ENCODE measurements at places on chromosomes 4 and X. TPM values are rescaled to one million over a fixed set of nuclear protein-coding genes. Genes with fewer than 3 reads are reported as not detected.

ARX gene
- polyA plus RNA-seq: not detected

CDKN2AIP gene
- polyA plus RNA-seq: 35.8 TPM

GYPE gene
- polyA plus RNA-seq: 3.0 TPM

HEPH gene
- 53.1 TPM for polyA plus RNA-seq

PNCK gene
- 13.9 TPM for polyA plus RNA-seq

DNA sequence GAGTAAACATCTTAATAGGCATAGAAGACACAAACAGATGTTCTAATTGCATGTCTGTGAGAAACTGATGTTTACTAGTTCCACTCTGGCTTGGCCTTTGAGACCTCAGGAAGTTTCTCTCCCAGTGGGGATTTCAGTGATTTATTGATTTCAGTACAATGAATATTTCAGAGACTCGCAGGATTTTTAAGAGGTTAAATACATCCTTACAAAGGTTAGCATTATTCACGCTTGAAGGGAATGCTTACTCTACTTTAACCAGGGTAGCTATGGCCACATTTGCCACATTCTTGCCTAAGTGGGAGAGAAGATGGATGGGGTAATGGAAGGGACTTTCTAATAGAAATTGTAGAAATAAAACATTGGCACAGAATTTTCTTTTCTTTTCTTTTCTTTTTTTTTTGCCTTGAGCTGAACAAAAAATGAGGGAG is 480.1 kb downstream of the SPRY1 start:
- DNase-seq: no peak

DNA sequence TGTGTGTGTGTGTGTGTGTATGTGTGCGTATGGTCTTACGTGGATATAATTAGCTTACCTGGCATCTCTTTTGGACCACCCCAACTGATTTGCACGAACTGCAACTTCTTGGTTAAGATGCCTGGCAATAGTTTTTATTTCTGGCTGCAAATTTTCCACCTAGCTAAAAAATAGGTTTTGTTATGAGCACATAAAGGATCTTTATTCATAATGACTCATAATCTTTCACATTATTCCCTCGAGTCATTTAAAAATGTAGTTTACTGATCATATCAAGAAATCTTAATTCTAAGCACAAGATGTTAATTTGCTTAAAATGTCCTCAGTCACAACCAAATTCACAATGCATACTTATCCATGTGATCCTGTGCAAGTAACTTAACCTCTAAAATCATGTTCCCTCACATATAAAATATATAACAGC is 1.5 kb downstream of the COX18 start:
- DNase-seq: no peak

DNA sequence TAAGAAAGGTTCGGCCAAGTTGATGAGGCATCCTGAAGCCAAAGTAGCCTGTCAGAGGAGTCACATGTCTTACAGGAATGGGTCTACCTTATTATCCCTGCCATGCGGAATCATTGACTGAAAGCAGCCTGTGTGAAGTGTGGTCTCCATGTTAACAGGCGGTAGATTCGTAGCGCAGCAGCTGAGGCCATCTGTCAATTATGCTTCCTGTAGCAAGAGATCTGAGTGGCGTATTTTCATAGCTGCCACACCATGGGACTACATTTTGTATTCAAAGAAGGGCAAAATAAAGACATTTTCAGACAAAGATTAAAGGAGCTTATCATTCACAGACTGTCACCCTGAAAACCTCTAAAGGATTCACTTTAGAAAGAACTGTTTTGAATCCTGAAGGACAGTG is 11.2 kb upstream of the MED14 start:
- no peak for DNase-seq

- no peak for DNase-seq
Observed at GRCh38 chr4:3770323-3771163, 4.4 kb downstream of the ADRA2C start.

- DNase-seq: no peak
Observed at GRCh38 chrX:102604327-102604726, 5.0 kb downstream of the ARMCX5 start.

- no peak for DNase-seq
Observed at GRCh38 chrX:120727911-120728310, 98.1 kb upstream of the C1GALT1C1 start.

DNA sequence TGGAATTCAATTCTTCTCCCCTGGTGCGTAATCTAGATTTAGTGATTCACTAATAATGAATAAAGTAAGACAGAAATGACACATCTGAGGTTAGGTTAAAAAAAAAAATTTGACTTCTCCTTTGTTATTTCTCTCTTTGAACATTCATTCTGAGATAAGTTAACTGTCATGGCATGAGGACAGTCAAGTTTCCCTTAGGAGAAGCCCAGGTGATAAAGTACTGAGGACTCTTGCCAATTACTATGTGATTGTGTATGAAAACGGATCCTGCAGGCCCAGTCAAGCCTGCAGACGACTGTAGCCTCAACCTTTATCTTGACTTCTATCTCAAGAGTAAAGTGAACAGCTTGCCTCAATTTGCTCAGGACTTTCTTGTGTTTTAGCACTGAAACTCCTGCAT is 293.2 kb downstream of the PRR32 start:
- no peak for DNase-seq

GRCh38 chr4:138758876-138759553 is 256.6 kb upstream of the NOCT start:
- DNase-seq: no peak
